ENCODE measurements at places on chromosomes 3 and 15.

DNA sequence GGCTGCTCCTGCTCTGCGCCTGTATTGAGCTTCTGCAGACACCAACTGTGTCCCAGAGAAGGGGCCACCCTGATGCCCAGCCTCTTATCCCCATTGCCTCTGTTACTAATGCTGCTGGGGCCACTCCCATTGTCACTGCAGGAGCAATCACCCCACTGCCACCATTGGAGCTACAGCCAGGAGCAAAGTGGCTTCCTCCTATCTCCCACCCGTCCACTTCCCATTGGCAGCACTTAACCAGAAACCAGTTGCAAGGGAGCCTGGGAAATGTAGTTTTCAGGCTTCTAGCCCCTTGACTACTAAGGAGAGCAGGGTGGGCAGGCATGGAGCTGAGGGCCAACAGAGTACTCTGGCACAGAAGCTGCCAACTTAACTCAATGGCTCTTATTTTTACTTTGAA lies 55.9 kb upstream of the KLF13 start:
- DNase-seq, result no peak

DNA sequence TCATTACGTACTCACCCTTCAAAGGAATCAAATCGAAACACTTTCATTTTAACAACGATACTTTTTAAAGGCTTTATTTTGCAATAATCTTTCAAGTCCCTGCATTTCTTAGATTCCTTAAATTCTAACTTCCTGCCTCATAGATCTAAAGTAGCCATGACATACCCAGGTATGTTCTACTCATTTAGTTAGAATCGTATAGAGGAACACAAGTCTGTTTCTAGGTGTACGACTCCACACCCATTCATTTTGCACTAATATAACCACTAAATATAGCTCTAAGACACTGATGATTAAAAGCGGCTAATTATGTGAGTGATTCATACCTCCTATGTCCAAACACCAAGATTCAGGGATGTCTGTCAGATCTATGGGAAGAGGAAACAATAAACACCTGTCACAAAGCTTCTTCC lies 1.3 kb downstream of the ATP13A3 start:
- no peak for DNase-seq

DNA sequence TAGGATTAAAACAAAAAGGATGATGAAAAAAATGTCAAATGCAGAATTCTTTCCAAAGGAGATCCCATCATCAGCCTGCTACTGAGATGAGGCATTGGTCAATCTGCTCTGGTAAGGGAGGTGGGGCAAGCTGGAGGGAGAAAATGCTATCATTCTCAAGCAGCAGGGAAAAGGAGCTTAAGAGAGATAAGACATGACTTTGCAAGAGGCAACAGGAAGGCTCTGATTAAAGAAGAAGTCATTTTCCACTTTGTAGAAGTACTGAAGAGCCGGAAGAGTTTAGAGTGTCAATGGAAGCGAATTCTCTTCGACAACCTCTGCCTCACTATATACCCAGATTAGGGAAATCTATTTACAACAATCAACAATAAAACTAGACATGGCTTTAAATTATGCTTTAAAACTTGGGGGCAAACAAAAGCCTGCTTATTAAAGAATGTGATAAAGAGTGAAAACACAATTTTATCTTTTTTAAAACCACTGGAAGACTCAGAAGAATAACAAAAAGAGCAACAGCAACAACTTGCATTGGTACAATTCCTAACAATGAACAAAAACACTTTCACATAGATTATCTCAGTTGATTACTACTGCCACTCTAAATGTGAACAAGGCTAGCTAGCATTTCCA lies 81.8 kb upstream of the NANOGP8 start:
- no peak for DNase-seq

GRCh38 chr15:41870689-41871081 lies 23.2 kb downstream of the SPTBN5 start:
- DNase-seq, result no peak

GRCh38 chr3:176663387-176663786 lies 533.9 kb downstream of the TBL1XR1 start:
- no peak for DNase-seq

DNA sequence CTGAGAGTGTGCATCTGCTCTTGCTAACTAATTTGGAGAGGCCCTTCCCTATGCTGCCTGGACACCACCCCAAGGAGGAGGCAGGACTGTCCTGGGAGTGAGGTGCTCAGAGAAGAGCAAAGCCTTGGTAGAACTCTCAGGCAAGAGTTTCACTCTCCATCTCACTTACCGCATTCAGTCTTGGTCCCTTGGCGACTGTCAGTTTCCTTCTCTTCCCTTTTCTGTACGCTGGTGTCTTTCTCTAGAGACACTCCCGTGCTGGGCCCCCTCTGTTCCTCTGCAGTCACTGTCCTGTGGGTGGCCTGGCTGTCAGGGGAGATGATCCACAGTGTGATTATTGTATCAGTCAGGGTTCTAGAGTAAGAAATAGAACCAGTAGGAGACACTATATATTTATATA lies 44.0 kb downstream of the IDH2 start:
- DNase-seq, result no peak

GRCh38 chr15:32730677-32731654 lies 13.2 kb downstream of the GREM1 start:
- no peak for DNase-seq

GRCh38 chr15:51484781-51485180 lies 137.8 kb downstream of the DMXL2 start:
- no peak for DNase-seq

DNA sequence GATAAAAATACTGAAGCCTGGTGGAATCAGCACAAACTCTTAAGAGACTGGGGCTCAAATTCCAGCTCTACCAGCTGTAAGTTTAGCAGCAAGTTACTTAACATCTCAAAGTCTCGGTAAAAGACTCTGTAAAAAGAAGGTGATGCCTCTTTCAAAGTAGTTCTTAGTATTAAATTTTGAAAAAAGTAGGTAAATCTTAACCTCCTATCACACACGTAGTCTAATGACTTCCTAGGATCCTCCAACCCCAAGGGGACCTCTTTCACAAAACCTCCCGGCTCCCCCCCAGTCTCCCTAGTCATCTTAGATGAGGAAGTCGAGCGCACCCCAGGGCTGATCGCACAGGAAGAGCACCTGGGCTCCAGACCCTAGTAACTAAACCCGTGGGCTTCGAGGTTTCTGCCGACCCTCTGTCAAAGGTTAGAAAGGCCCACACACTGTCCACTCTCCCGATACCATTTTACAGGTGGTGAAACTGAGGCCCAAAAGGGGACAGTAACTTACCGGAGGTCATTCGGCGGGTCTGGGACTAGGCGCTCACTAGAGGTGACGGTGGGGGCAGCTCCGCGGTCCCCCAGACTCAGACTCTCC lies 427 bp downstream of the MBD4 start:
- no peak for DNase-seq

DNA sequence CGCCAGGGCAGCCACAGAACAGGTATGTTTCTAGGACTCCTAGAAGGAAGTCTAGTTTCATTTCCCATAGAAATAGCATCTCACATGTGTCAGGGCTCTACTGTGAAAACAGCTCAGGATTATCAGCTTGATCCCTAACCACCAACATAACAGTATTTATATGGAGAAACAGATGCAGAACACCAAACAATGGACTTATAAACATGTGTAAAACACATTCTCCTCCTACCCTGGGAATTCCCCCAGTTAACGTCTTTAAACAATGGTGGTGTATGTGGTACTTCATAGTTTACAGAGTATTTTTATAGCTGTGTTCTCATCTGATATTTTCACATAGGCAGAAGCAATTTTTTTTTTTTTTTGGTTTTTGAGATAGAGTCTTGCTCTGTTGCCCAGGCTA lies 9.7 kb downstream of the TNFSF10 start:
- no peak for DNase-seq

DNA sequence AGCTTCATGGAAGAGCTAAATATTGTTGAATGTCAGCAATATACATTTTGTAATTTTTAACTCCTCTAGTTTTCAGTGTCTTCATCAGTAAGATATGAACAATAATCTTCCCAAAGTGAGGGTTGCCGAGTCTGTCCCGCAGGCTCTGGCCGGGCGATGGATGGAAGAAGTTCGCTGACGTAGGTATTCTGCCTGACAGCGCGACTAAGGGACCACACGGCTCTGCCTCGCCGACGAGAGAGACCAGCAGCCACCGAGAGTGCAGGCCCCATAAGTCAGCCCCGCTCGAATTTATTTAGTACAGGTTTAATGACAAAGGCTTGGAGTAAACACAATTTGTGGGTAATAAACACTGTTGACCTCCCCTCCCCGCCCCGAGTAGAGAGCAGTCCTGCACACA lies 427.4 kb upstream of the NECTIN3 start:
- no peak for DNase-seq

DNA sequence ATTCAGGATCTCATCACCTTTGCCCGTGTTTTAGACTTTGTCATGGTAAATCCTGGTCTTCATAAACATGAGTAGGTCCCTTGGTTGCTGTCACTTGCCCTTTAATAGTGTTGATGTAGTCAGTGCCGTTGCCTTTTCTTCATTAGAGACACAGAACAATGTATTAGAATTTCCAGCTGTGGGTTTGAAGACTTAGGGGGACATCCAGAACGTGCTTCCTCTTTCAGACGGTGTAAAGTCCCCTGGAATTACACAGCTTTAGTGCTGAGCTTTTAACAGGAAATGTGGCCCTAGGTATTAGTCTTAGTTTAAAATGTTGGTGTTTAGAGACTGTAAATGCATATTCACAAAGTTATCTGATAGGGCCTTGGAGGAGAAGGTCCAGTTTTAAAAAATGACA lies 8.8 kb upstream of the LRCH3 start:
- no peak for DNase-seq

DNA sequence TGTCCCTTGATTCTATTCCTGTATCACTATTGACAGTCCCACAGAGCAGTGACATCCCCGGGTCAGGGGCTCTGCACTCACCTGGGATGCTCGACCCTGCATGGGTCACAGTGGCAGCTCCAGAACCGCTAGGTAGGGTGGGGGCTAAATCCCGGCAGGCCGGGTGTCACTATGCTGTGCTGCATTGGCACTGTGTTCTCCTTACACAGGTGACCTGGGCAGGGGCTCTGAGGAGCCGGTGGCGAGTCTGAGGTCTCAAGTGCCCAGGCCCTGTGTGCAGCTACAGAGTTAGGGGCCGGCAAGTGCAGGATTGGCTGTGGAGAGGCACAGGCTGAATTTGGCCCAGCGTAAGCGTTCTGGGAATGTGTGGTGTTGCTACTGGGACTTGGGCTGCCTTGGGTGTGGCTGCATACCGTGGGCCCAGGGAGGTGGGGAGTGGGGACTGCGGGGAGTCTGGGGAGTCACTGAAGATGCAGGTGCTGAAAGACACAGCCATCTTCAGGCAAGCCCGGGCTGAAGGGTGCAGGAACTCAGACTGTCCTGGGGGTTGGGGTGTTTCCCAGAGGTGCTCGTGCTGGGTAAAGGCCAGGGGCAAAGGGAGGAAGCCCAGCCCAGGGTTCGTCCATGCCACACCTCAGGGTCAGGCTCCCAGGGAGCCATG lies 102.6 kb upstream of the PRR20G start:
- no peak for DNase-seq

- no peak for DNase-seq
Observed at GRCh38 chr3:141076036-141076773, 25.1 kb downstream of the SPSB4 start.

GRCh38 chr3:52231502-52232278 lies 6.2 kb upstream of the TLR9 start:
- no peak for DNase-seq

DNA sequence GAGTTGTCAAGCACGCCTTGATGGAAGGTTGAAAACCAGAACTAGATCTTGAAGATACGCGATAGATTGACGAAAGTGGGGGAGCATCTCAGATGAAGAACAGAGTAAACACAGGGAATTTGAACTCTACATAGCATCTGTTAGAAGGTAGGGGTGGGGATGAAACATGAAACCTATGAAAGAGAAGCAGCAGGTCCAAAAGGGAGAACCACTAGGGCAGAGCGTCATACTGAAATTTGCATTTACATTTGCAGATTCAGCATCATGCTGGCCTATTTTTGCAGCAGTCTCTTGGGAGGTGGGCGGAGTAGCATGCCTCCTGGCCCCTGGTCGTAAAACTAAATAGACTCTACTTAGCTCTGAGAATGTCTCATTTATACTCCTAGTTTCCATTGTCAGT lies 46.1 kb upstream of the RASGRP1 start:
- no peak for DNase-seq

GRCh38 chr15:98941595-98942255 lies 65.9 kb downstream of the PGPEP1L start:
- no peak for DNase-seq

DNA sequence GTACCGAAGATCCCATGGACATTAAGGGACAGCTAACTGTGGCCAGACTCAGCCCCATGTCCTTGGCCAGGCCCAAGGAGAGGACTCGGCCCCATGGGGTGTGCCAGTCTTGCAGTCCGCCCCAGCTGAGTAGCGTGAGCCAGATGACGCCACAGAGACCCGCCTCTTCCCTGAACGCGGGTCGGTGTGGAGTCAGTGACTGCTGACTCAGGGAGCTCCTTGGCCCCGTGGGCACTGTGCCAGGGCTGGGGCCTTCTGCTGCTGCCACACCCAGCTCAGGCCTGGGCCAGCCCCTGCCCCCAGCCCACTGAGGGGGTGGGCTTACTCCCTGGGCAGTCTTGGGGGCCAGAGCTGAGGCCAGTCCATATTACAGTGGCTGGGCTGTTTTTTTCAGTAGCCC lies 52.8 kb downstream of the PLXNA1 start:
- no peak for DNase-seq

DNA sequence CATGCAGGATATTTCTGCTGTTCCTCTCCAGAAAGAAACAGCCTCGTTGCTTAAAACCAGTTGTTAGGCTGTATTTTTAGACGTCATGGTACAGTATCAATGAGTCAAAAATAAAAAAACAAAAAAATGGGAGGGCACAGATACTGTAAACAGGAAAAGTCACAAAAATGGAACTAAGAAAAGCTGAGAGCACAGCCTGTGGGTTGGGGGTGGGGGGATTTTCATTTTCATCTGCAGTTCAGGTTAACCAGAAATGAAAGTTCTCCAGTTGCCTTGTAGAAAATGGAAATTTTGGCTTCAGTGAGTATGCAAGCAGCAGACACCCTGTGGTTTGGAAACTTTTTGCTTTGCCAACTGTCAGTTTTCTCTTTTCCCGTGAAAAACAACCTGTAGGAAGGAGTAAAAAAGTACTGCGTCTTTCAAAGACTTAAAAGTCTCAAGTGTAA lies 59.0 kb downstream of the FRMD4B start:
- DNase-seq, result no peak

GRCh38 chr15:57012556-57012955 lies 94.1 kb downstream of the TCF12 start:
- no peak for DNase-seq

GRCh38 chr15:36970522-36970921 lies 129.8 kb downstream of the MEIS2 start:
- DNase-seq, result no peak

DNA sequence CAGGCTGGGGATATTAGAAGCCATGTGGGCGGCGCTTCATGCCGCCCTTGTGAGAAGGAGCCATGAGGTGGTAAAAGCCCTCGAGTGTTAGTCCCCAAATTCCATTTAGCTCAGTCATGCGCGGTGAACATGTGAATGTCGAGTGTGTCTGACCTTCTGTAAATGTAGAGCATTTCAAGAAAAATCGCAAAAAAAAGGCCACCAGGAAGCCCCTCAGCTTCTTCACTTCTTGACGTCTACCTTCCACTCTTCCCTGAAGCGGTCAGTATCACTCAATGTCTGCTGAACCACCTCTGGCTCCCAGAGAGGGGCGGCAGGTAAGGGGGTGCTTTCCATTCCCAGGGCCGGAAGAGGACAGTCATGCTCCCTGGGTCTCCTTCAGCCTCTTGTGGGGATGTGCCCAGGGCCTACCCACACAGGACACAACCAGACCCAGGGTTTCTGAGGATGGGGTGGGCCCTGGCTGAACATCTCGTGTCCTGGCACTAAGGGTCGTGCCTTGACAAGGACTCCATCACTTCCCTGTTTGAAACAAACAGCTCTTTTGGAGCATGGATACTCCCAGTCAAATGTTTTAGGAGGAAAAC lies 274.9 kb downstream of the FAM43A start:
- no peak for DNase-seq

- no peak for DNase-seq
Observed at GRCh38 chr3:10777627-10778026, 38.4 kb upstream of the SLC6A11 start.

Measured in C1 segment of cervical spinal cord (tissue), 14 donors.